ENCODE measurements at places on chromosomes 7 and 10.

DNA sequence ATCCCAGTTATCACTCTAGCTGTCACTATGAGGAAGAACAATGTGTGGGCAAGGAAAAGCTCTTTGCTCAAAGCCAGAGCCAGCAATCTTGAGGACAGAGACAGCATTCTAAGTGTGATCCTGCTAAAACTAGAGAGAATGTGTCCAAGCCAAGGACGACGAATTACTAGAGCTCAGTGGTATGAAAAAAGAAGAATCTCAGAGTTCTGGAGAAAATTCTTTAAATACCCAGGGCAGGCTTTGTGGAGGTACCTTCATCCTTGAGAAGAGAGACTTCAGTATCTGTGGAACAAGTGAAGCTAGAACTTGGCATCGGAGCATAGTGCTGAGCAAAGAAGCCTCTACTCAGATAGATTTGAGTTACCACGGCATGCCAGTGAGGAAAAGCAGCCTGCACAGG is 209.8 kb downstream of the TRIL start:
- DNase-seq, result no peak

DNA sequence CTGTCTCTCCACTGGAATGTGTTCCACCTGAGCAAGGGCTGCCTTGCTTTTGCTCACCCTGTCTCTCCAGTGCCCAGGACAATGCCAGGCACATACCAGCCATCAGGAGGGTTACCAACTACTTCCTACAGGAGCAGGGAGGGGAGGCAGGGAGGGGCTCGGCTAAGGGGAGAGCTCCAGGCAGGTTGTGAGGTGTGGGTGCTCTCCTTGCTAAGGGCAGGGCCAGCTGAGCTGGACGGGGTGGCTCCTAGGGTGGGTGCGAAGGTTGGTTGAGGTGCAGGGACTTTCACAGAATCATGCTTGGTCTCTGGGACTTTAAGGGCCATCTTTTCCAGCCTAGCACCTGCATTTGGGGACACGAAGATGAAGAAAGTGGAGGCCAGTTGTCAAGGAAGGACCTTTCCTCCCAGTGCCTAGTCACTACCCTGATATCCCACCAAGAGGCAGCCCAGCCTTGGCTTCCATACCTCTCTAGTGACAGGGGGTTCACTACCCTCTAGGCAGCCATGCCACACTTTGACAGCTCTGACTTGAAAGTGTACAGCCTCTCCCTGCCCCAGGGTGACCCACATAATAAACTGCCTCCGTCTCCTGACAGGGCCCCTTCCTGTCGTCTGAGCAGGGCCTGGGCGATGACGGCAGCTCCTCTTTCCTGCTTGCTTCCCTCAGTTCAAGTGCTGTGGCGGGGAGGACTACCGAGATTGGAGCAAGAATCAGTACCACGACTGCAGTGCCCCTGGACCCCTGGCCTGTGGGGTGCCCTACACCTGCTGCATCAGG is 46.5 kb downstream of the TSPAN15 start:
- DNase-seq, result no peak

DNA sequence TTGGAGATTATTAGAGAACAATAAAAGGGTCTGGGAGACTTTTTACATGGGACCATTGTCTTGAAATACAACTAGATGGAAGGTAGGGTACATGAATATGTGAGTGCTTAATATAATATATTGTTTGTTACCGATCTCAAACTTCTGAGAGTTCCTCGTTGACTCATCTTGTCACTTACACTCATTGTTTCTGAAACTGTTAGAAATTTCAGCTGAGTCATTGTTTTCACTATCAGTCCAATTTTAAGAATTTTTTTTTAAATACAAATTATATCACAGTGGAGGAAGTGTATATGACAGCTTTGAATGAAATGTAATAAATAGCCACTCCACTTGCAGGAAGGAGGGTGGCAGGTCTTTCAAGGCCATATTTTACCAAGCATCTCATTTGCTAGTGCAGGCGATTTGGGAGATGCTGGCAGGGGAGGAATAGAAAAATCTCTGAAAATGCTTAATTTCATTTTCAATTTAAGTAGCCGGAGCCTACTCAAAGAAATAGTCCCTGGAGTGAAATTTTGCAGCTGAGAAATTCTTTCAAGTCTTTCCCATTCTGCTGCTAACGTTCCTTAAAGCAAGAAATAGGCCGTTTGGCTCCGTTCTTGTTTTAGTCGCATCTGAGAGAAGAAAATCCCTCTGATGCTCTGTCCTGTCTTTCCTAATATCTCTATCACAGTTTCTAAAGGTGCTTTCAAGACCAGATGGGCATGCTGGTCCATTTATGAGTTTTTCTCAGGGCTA is 1404.2 kb upstream of the CELF2 start:
- DNase-seq, result no peak

- DNase-seq, result no peak
Measured at GRCh38 chr7:99672573-99672972, 7.2 kb downstream of the CYP3A5 start.

DNA sequence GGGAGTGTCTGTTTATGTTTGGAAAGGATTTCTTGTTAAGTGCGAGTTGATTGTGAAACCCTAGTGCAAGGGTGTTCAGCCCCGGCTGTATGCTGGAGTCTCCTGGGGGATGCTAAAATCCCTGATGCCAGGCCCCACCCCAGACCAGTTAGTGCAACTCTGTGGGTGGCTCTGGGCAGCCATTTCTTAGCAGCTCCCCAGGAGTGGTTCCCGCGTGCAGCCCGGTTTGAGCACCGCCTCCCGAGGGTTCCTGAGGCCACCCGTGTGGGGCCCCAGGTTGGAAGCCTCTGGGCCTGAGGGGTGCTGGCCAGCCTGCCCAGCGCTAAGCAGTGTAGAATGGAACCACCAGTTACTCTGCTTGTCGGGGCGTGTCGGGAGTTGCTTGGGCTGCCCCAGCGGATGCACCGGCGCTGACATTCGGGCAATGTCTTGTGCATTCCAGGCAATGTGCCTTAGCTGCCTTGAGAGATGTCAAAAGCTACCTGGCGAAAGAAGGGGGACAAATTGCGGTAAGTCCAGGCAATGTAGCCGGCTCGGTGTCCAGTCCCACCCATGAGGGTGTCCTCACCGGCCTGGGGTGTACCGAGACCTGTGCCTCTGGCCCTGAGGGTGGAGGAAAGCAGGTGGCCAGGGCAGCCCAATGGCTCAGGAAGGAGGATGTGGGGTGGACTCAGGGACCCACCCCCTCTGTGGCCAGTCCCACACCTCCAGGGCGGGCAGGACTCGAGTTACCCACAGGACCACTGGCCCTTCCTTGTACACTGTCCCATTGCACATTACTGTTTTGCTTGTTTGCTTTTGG is 13.2 kb downstream of the PFKFB3 start:
- DNase-seq, result no peak

DNA sequence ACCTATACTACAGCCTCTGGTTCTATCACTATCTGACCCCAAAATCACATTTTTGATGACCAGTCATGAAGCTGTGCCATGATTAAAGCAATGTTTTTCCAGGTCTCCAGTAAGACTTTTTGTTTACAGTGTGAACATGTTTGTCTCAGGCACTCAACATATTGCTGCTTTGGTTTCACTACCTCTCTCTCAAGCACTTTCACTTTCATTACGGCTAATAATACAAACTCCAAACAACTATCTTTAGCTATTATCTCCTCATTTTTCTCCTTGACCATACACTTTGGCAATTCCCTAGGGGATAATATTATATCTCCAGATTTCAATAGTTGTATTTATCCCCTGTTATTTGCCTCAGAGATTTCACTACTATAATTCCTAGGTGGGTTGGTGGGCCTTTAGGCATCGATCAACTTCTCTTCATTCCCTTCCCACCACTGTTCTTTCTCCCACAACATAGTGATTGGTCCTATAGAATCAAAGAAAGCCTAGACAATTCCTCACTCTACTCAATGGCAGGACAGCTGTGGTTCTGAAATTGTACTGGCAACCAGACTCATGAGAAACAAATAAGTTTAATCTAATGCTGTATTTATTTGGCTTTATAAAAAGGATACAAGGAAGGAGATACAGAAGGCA is 261.4 kb upstream of the ZWINT start:
- no peak for DNase-seq

DNA sequence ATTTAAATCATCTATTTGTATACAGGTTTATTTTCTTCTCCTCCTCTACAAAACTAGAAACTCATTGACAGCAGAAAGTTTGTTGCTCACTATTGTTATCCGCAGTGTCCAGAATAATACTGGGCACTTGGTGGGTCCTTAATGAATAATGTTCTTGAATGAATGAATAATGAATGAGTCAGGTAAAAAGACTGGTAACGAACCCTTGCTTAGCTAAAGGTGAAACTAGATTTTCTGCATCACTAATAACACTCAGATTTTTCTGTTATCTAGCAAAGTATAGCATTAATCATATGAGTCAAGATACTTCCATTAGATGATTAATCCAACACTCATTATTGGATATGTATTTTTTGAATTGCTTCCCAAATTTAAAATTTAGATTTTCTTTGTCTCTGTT is 953.2 kb downstream of the SORCS3 start:
- DNase-seq, result no peak

DNA sequence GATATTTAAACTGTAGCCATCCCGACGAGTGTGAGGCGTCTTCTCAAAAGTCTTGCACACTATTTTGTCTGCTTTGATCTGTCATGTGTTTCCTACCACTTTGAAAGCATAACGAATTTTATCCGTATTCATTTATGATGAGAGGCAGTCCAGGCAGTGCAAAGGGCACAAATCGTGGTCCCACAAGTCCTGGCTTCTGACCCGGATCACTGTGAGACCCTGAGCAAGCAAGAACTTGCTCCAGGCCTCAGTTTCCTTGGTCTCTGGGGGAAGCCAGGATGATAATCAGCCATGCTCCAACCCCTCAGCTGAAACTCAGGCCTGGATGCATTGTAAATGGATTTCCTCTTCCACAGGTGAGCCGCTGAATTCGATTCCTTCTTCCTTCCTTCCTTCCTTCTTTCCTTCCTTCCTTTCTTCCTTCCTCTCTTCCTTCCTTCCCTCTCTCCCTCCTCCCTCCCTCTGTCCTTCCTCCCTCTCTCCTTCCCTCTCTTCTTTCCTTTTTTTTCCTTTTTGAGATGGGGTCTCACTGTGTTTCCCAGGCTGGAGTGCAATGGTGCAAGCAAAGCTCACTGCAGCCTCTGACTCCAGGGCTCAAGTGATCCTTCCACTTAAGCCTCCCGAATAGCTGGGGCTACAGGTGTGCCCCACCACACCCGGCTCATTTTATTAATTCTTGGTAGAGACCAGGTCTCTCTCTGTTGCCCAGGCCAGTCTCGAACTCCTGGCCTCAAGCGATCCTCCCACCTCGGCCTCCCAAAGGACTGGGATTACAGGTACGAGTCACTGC is 18.4 kb upstream of the ZKSCAN1 start:
- DNase-seq, result no peak

Data from head of caudate nucleus (tissue), 42 donors.